NCI-H187 treated with DMSO at 0.1 percent for 48 hours (cell line): ENCODE measurements at places on chromosomes 6 and 20.

DNA sequence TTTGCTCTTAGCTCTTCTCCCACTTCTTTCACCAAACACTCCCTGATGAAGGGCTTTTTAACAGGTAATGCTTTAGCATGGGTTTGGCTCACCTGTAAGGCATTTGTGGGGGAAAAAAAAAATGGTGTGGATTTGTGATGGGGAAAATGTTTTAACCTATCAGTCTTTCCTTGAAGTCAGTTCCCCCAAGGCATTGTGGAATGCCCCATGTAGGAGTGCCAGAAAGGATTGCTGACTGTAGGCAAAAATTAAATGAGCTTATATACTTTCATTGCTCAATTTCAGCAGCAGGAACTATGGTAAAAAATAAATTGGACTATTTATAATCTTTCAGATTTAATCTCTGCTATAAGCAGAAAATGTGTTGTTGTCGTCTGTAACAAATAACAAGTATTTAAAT lies 10.6 kb upstream of the SASH1 start:
- DNase-seq: no peak

- no peak for DNase-seq
Observed at GRCh38 chr6:89554106-89554505, 84.4 kb downstream of the LYRM2 start.

- DNase-seq: no peak
Observed at GRCh38 chr6:30903236-30903635, 4.8 kb upstream of the GTF2H4 start.

- no peak for DNase-seq
Observed at GRCh38 chr6:27651371-27651732, 178.4 kb upstream of the ZNF184 start.
